Epithelial cell of proximal tubule (primary cell): ENCODE measurements at places on chromosomes 16 and 17. TPM values are rescaled to one million over a fixed set of nuclear protein-coding genes. Genes with fewer than 3 reads are reported as not detected.

MMP25 gene
- total RNA-seq = under 0.01 and 0.52 TPM in 2 replicates

DNA sequence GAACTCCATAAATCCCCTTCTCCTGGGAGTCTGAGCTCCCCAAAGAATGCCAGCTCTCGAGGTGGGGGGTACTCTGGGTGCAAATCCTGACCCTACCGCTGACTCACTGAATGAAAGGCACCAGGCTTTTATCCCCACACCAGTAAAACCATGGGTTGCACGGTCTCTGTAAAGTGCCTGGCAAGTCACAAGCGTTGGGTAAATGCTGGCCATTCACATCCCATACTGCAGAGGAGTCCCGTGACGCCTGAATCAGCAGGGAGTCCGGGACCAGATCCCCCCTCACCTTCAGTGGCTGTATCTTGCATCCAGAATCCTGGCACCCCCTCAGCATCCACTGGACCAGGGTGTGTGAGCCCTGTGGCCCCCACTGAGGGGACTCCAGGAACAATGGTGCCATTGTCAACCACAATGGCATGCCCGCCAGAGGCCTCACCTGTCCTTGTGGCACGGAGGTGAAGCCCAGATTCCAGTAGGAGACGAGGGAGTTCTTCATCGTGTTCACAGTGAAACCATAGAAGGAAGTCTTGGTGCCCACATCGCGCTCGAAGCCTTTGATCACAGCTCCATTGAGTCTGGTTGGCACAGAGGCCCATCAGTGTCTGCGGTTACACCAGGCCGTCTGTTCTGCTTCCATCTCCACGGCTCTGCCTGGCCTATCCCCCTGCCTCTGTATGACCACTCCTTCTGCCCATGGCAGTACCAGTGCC lies 13.3 kb downstream of the ST6GALNAC2 start:
- no peak for DNase-seq

- DNase-seq = no peak
Measured at GRCh38 chr17:67712375-67712774, 5.4 kb upstream of the NOL11 start.

DPEP3 gene
- not detected in 2 replicates for total RNA-seq

DNA sequence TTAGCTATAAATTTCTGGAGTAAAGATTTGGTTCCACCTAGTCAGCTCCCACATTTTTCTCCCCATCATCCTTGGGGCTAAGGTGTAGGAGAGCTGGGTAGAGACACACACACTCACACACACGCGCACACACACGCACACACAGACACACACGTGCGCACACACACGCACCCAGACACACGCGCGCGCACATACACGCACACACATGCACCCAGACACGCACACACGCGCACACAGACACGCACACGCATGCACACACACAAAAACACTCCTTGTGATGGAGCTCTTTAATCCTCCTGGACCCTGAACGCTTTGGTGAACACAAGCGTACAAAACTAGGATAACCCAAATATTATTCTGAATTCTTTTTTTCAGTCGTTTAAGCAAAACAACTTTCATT lies 253.6 kb downstream of the C16orf95 start:
- DNase-seq = no peak

DNA sequence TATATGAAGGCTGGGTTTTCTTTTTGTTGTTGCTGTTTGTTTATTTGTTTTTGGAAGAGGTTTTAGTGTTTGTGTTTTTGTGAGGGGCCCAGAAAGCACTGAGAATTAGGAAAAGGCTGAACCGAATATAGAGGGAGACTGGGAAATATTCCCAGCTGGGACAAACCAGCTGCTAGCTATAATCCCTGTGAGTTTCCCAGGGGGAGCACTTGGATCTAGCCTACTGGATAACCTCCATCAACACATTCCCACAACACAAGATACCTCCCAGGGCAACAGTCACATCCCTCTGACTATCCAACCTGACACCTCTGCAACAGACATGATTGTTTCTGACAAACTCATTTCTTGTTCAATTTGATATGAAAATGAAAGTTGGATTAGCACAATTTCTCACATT lies 16.7 kb downstream of the CDH11 start:
- DNase-seq = no peak

- no peak for DNase-seq
Measured at GRCh38 chr17:40319651-40320540, 10.9 kb downstream of the RARA start.

GRCh38 chr17:42422412-42422957 lies 571 bp downstream of the CAVIN1 start:
- no peak for DNase-seq

GRCh38 chr17:62905233-62905632 lies 60.8 kb upstream of the TANC2 start:
- DNase-seq = no peak

- no peak for DNase-seq
Measured at GRCh38 chr16:55470533-55471371, 8.2 kb upstream of the MMP2 start.
